Stimulated activated CD8-positive, alpha-beta memory T cell treated with anti-CD3 and anti-CD28 coated beads, Interleukin-7, amount 100 ng/mL, for 24 hours (primary cell): ENCODE measurements at places on chromosomes 13 and 19.

DNA sequence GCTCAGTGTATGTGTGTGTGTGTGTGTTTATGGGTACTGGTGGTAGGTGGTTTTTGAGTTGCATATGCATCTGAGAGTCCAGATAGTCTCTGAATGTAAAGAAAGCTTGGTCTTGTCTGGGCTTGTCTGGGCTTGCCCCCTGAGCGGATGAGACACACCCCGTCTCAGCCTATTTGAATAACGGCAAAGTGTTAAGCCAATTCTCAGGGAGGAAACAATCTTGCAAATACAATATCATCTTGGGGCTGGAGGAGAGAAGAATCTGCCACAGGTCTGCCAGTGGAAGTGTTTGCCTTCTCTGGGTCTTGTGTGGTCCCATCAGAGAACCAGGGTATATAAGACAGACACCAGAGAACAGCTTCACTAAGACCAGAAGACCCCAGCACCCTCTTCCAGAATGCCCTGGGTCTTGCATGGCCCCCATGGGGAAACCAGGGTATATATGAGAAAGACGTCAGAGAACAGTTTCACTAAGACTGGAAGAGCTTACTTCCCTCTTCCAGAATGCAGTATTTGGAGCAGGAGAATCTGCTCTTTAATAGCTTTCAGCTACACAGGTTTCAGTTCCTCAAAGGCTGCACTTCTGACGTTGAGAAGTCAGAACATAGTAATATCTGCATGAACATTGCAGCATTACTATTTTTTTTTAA is 13.3 kb downstream of the CD70 start:
- DNase-seq = no peak

- DNase-seq = no peak
Observed at GRCh38 chr19:11736696-11737095, 2.0 kb downstream of the ZNF823 start.

DNA sequence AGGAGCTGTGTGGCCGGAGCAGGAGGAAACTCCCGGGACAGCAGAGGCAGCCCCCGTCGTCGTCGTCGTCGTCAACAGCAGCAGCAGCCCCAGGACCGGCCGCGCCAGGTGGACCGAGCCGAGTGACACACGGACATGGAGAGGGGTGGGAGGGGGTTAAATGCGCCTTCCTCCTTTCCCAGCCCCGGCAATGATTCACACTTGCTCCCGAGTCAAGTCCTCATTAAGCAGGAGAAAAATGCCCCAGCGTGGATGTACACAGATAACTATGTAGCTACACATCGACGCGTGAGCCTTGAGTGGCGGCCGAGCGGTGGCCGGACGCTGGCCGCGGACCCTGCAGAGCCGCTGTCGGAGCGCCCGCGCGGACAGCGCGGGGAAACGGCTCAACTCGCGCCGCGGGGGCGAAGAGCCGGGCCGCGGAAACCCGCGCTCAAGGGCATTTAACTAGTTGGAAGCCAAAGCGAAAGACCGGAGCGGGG is 645 bp downstream of the UBL3 start:
- no peak for DNase-seq

DNA sequence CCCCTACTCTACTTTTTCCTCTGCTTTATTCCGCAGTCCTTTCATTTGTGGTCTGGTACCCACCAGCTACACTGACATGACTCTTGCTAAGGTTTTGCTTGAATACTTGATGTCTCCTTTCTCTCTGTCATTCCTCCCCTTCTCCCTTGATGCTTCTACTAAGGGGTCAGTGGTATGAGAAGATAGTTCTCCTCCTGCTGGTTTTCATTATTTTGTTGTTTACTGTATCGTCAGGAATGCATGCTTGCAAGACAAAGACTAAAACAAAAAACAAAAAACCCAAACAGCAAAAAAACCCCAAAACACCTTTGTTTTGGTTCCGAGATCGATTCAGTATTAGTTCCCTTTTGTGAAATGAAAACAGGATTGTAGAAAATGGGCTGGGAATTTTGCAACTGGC is 59.5 kb downstream of the PCCA start:
- no peak for DNase-seq

DNA sequence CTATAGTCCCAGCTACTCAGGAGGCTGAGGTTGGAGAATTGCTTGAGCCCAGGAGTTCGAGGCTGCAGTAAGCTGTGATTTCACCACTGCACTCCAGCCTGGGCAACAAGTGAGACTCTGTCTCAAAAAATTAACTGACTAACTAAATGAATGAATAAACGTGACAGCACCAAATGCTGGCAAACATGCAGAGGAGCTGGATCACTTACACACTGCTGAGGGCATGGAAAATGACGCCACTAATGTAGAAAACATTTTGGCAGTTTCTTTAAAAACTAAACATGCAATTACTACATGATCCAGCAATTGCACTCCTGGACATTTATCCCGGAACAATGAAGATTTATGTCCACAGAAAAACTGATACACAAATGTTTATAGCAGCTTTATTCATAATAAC is 31.3 kb upstream of the GTF3A start:
- DNase-seq = no peak
